Tongue (tissue), 3 donors: ENCODE measurements at places on chromosomes 3 and 15.

- no peak for DNase-seq
Measured at GRCh38 chr15:96051598-96051997, 278.9 kb upstream of the NR2F2 start.

DNA sequence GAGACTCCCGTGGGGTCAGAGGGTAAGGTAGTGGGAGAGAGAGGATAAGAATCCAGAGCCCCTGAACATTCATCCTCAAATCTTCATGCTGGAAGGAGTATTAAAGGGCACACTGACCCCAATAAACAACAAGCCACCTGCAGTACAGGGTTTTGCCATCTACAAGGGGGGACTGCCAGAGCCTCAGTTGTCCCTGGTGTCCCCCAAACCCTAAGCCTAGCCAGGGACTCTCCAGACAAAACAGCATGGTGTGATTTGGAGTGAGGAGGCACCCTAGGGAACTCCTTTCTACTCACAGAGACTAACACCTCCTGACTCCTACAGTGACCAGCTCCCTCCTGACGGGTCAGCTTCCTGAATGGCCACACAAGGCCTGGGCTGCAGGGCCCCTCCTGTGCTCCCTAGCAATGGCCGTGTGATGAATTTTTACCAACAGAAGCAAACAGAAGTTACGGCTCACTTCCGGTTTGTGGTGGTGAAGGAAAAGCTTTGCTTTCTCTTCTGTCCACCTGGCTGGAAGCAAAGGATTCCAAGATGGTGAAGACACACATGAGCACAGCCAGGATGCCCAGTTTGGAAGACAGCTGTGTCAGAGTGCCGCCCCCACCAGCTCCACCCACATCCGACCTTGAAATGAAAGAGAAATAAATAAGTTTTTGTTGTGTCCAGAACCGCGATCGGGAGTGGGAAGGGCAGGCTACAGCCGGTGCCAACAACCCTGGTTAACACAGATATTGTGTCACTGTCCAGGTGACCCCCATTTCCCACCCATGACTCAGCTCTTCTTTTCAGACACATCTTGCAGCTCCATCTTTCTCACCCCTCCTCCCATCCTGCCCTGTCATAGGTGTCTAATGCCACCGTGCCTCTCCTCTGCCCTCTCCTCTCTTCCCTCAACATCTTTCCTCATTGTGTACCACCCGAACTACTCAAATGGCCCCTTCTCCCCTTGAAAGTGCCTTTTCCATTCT lies 69.6 kb upstream of the ATP13A3 start:
- no peak for DNase-seq

DNA sequence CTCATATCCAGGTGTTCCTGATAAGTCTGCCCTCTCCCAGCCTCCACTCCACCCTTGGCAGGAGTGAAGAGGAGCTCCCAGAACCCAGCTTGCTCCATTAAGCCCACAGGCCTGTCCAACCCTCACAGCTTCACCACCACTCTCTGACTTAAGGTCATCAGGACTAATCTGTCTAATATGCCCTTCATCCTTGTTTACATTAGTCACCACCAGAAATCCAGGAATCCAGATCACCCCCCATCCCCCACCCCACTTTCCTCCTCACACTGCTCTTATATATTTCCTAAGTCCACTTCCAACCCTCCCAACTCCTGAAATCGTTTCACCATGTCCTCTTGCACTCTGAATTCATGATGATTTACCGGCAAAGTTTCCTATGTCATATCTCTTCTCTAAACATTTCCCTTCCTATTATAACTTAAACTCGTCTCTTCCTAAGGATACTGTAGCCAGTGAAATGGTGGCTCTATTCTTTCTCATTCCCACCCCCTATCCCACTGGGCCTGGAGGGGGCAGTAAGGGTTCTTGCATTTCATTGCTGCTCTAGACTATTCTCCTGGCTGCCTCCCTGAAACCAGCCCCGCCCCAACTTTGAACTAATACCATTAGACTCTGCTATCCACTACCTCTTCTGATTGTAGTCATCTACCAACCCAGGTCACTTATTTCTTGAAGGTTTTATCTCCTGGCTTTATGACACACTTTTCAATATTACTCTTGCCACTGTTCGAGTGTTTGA lies 43.4 kb downstream of the PPP2R3A start:
- no peak for DNase-seq

GRCh38 chr3:108899530-108899929 lies 54.1 kb downstream of the GUCA1C start:
- no peak for DNase-seq

- peak; percentile 25 for DNase-seq
Measured at GRCh38 chr3:145798696-145799537, 362.1 kb downstream of the PLOD2 start.

DNA sequence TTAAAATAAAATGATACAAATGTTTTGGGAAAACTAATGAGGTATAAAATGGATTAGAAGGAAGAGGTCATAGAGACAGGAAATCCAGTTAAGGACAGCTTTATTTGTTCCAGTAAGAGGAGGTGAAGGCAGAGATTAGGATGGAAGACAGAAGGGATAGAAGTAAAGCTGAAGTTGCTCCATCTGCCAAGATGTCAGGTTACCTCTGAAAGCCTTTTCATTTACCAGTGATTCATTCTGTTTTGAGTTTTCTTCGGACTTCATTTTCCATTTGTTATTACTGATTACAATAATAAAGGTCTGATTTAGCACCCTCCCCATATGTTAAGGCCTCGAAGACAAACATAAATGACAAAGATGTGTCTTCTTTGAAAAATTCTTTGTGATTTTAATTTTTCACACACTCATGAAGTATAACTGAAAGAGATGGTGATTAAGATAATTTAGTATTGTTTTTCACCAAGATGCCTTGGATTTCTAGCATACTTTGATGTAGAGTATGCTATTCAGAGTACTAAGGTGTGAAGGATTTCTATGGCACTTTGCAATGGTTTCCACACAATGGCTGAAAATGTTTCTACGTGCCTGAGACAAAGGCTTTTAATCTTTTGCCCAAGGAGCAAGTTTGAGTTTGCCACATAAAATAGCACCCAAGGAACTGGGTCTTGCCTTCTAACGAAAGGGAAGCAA lies 75.4 kb upstream of the PLAAT1 start:
- DNase-seq: no peak

GRCh38 chr3:68315546-68315945 lies 616.8 kb downstream of the TAFA4 start:
- DNase-seq: no peak

GRCh38 chr15:66603301-66604179 lies 37.7 kb upstream of the LCTL start:
- DNase-seq: peak; percentile 77

- no peak for DNase-seq
Measured at GRCh38 chr3:8761866-8762265, 7.5 kb downstream of the OXTR start.

GRCh38 chr3:46208167-46208704 lies at the start of gene CCR1:
CCR1 (minus strand) TSS chr3:46208313; CDS start chr3:46204313, 4,000 bp downstream.
- DNase-seq: peak; percentile 29

DNA sequence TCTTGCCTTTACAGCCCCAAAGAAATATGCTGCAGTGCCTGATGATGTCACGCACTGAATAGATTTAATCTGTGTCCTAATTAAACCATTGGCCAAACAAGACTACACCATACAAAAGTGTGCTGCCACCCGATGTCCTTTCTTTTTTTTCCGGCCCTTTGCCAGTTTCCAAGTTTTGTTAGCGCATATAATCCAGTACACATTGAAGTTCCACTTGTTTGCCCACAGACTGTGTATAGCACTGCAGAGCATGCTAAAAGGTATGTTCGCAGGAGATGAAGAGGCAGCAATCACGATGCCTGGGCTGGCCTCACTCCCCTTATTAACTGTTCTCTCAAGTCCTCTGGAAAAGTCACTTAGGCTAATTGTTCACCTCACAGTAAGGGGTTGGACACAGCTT lies 26.8 kb downstream of the MRPS25 start:
- DNase-seq: no peak

- DNase-seq: no peak
Measured at GRCh38 chr3:61575893-61576292, 14.5 kb downstream of the PTPRG start.

DNA sequence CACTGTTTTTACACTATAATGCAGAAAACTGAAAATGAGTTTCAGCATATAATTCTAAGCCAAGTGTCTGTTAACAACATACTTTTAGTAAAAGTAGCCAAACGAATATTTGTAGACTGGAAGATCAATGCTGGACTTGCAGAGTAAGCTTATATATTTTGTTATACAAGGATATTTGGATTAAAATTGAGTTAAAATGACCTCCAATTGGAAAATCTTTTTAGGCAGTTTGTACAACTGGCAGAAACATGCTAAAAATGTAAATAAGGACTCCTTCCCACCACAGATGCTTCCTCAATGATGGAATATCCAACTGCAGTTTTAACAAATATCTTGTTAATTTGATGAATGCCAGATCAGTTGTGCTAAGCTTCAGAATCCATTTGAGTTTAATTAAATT lies 25.3 kb downstream of the ZBBX start:
- peak; percentile 1 for DNase-seq

DNA sequence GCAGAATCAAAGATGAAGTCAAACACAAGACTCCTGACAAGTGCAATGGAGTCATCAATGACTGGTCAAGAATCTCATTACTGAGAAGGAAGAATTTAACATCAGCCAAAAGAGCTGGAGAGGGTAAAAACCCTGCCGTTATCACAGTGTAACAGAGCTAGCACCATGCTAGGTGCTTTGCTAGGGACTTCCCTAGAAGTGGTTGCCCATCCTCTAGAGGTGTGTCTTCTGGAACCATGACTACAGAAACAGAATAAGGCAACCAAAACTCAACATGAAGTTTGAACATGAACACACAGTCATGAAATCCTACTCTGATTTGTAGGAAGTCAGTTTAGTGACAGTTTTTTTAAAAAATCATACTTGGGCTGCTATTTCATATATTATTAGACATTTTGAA lies 9.5 kb downstream of the ACAD11 start:
- no peak for DNase-seq

GRCh38 chr3:171346582-171347300 lies 113.5 kb downstream of the TNIK start:
- no peak for DNase-seq

- DNase-seq: peak; percentile 16
Measured at GRCh38 chr3:155512867-155513261, 219.4 kb upstream of the STRIT1 start.

GRCh38 chr3:44510000-44510368 lies 32.5 kb upstream of the ZNF445 start:
- peak; percentile 82 for DNase-seq

DNA sequence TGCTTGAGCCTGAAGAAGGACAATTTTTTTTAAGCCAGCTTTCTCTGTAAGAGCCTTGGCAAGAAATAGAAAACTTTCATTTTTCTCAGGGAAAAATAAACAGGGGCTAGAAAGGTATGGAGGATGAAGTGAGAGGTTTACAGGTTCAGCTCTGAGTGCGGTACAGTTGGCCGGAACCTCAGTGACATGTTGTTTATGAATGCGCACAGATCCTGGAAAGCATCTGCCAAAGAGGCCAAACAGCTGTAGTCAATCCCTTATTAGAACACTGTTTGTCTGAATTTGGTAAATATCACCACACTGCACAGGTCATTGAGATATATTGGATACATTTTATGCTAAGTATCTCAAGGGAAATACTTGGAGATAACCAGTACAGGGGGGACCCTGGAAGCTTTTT lies 561.8 kb upstream of the MDFIC2 start:
- DNase-seq: peak; percentile 63

DNA sequence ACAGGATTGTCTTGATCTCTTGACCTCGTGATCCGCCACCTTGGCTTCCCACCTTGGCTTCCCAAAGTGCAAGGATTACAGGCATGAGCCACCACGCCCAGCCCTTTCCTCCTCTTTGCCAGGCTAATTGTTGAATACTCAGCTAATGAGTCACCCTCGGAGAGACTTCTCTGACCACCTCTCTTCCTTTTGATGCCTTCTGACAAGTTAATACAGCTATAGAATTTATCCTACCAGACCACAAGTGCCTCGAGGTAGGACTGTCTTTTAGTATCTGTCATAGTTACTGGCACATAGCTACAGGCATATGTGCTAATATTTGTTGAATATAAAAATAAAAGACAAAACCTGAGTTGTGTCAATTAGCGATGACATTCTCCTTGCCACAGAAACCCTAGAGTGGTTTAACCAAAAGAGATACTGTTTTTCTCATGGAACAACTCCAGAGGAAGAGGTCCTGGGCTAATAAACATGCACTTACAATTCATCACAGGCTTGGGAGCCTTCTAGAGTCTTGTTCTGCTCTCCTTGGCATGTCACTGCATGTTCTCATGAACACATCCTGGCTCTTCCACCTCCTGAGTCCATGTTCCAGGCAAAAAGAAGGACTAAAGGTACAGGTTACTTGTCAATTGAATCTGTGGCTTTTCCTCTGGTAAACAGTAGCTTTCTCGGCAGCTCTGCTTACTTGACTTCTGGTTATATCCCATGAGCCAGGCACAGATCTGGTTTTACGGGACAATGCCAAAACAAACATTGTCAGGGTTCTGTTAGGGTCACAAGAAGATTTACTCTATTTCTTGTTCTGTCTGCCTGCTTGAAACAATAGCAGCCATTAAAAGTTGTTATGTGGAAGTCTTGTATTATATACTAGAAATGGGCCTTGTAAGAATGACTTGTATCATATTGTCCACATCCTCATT lies 332.3 kb downstream of the THSD4 start:
- no peak for DNase-seq

GRCh38 chr3:101262393-101263240 lies 57.8 kb downstream of the IMPG2 start:
- DNase-seq: peak; percentile 4

DNA sequence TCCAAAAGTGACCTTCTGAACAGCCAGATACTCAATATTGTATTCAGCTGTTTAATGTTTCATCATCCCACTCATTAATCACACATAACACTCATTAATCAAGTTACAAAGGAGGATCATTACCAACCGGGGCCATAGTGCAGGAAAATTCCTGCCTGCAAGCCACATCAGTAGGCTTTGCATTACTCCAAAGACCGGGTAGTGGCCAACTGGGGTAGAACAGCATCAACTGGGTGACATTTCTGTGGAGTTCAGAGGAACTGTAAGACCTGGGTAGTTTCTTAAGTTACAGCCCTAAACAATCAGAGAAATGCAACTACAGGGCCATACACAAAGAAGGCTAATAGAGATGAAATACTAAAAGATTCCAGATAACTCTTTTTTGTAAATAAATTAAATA lies 253.1 kb downstream of the WDR72 start:
- DNase-seq: no peak

DNA sequence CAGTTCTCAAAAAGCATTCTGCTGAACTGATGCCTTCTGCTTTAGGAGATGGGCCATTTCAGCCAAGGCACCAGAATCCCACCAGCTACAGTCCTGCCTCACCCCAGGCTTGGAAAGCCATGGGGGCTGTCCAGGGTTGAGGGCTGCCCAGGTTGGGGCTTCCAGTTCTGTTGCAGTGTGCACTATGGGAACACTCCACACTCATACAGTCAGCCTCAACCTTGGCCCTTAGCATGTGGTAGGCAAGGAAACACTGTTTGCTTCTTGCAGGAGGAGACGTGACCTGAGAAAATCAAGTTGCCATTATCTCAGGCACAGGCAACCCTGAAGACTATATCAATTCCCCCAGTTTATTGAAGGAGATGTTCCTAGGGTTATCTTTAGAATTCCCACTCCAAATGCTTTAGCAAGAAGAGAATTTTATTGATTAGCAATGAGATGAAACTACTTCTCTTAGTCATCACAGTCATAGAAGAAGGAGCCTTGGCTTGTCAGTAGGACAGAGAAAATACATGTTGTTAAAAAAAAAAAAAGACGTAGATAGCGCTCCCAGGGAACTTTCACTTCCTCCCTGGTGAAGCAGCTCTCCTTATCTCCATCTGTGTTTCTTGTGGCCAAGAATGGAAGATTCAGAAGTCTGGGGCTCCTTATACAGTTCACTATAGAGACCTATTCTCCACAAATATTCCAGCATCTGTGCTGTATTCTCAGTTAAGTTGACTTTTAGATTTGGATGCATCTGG lies 38.3 kb upstream of the IL12A start:
- no peak for DNase-seq

- no peak for DNase-seq
Measured at GRCh38 chr3:136939489-136939888, 18.3 kb upstream of the IL20RB start.
